Left ventricle myocardium inferior (tissue), 1 donor: ENCODE measurements at places on chromosomes 11 and 22. TPM values are rescaled to one million over a fixed set of nuclear protein-coding genes. Genes with fewer than 3 reads are reported as not detected.

DNA sequence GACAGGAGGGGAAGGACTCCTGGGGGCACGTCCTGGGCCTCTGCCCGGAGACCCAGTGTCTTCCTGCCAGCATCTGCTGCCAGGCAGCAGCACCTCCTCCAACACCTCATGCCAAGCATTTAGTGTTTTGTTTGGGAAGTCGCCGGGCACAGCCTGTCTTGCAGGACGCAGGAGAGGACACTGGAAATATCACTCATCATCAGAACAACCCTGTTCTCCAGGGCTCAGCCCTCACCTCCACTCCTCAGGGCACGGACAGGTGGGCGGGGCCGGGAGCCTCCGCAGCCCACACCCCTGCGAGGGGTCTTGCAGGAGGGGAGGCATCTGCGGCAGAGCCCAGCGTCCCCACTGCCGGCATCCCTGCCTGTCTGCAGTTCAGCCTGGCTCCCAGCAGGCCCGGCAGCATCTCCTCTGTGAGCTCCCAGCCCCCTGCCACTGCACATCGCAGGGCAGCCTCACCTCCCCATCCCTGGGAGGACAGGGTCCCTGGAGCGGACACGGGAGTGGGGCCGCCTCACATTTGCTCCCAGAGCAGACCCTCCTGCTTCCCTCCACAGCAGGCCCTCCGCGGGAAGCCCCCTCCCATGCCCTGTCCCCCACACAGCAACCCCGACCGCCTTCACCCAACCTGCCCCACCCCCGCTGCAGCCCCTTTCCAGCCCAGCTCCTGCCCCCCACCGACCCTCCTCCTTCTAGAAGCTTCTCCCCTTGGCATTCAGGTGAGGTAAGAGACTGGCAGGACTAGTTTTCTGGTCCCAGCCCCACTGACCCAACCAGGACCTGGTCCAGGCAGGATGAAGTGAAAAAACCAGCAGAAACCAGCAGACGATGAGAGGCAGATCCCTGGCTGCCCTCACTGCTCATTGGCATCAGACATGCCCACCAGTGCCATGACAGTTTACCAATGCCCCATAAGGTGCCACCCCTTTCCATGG is 72.7 kb downstream of the BRD1 start:
- H3K4me3 ChIP-seq = no peak overlapping the region
- H3K4me1 ChIP-seq = no peaks in the 10 kb centered on the region
- no peak for DNase-seq
- H3K27me3 ChIP-seq = peaks cover 65% of the 10 kb centered on the region

DNA sequence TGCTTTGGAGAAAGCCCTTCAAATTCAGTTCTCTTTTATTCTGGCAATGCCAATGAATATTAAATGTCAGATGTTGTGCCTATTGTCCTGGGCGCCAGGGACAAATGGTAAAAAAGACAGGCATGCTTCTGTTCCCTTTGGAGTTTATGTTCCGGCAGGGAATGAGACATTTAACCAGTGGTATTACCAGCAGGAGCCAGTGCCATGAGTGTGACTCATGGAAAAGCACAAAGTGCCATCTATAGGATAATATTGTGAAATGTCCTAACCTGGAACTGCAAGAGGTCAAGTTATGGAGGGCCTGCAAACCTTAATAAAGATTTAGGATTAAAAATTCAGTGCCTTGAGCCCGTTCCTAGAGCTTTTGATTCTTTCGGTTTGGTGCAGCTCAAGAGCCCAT is 39.5 kb downstream of the REXO2 start:
- DNase-seq = no peak
- H3K27me3 ChIP-seq = no peaks in the 10 kb centered on the region
- no peak overlapping the region for H3K4me3 ChIP-seq
- H3K4me1 ChIP-seq = peaks cover 4% of the 10 kb centered on the region
- no peak overlapping the region for H3K27ac ChIP-seq
- no peaks in the 10 kb centered on the region for H3K36me3 ChIP-seq

DNA sequence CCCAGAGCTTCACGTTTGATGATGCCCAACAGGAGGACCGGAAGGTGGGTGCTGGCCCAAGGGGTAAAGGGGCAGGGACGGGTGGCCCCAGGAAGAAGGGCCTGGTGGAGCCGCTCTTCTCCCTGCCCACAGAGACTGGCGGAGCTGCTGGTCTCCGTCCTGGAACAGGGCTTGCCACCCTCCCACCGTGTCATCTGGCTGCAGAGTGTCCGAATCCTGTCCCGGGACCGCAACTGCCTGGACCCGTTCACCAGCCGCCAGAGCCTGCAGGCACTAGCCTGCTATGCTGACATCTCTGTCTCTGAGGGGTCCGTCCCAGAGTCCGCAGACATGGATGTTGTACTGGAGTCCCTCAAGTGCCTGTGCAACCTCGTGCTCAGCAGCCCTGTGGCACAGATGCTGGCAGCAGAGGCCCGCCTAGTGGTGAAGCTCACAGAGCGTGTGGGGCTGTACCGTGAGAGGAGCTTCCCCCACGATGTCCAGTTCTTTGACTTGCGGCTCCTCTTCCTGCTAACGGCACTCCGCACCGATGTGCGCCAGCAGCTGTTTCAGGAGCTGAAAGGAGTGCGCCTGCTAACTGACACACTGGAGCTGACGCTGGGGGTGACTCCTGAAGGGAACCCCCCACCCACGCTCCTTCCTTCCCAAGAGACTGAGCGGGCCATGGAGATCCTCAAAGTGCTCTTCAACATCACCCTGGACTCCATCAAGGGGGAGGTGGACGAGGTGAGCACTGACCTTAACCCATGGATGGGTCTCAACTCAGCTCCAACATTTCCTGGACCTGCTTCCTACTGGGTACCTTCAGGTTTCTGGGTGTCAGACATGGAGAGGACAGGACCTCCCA is 2.0 kb downstream of the RIC8A start:
- no peaks in the 10 kb centered on the region for H3K27me3 ChIP-seq
- H3K4me1 ChIP-seq = peaks cover 69% of the 10 kb centered on the region
- peak overlapping the region; percentile 95 for H3K4me3 ChIP-seq
- DNase-seq = no peak
- peaks cover 61% of the 10 kb centered on the region for H3K36me3 ChIP-seq

DNA sequence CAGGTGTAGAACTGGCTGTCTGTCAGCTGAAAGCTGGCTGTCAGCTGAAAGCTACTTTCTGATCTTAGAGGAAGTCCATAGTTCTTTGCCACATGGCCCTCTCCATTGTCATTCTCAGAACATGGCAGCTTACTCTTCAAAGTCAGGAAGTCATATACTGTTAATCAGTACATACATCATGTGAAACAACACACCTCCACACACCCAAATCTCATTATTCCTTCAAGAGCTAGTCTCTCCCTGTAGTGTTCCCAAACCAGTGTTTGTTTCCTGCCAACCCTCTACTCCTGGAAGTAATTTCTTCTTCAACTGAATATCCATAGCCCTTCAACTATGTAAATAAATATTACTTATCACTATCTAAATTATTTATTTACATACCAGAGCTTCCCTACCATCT is 58.9 kb downstream of the OR5AK2 start:
- no peaks in the 10 kb centered on the region for H3K36me3 ChIP-seq
- H3K27ac ChIP-seq = no peak overlapping the region
- no peak overlapping the region for H3K4me3 ChIP-seq
- H3K4me1 ChIP-seq = no peaks in the 10 kb centered on the region
- H3K27me3 ChIP-seq = no peaks in the 10 kb centered on the region
- DNase-seq = no peak

DNA sequence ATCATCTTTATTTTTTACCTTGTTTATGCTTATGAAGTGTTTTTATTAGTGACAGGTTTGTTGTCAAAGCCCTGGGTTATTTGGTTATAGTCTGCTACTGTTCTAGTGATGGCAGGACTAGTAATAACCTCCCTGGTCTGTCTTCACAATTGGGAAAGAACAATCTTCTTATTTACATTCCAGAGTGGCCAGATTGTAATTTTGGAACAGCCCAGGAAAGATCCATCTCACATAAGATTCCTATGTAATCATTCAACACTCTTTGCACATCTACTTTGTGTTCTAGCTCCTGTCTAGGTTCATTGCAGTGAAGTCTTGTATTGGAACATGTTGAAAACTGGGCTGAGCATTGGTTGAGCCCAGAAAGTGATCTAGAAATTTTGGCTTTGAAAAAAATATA is 63.8 kb downstream of the CYB5R2 start:
- H3K36me3 ChIP-seq = peaks cover 25% of the 10 kb centered on the region
- H3K27ac ChIP-seq = no peak overlapping the region
- H3K4me1 ChIP-seq = peaks cover 32% of the 10 kb centered on the region
- H3K27me3 ChIP-seq = no peaks in the 10 kb centered on the region
- no peak for DNase-seq
- H3K4me3 ChIP-seq = no peak overlapping the region

- no peak overlapping the region for H3K27ac ChIP-seq
- H3K27me3 ChIP-seq = no peaks in the 10 kb centered on the region
Measured at GRCh38 chr11:69221086-69221485, 65.4 kb downstream of the SMIM38 start.

DNA sequence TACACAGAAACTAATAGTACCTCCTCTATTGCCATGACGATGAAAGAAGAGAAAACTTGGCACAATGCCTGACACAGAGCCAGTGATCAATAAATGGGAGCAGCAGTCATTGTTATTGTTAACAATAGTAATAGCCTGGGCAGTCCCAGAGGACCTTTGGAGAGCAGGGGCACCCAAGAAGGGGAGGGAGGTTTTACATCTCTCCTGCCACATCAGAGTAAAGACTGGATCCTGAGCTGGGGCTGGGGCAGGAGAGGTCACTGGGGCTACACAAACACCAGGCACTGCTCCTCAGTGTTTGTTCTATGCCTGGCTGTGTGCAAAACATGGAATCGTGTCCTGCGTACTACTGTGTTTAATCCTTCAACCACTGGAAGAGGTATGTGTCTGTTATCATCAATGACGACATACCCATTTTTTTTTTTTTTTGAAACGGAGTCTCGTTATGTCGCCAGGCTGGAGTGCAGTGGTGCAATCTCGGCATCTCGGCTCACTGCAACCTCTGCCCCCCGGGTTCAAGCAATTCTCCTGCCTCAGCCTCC is 25.0 kb upstream of the CREB3L1 start:
- H3K4me3 ChIP-seq = no peak overlapping the region
- no peaks in the 10 kb centered on the region for H3K4me1 ChIP-seq
- H3K27me3 ChIP-seq = no peaks in the 10 kb centered on the region
- no peak for DNase-seq
- H3K36me3 ChIP-seq = no peaks in the 10 kb centered on the region

The RBMXL2 gene
- not detected for total RNA-seq

The CCDC88B gene
- 7.5 TPM for total RNA-seq
